ENCODE measurements at places on chromosomes 1 and 21.

DNA sequence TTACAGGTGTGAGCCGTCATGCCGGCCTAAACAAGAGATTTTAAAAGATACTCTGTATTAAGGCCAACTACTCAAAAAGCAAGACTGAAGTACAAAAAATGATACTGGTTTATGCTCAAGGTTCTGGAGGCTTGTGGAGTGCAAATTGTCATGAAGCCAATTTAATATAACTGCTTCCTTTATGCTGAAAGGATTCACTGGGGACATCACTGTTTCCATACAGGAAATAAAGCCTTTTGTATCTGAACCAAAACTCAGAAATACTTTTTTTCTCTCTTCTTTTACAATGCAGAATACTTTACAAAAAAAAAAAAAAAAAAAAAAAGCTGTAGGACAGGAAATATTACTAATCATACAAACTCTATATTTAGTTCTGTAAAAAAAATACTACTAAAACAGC, 55.5 kb upstream of the CNN3 start:
- no peak for DNase-seq

DNA sequence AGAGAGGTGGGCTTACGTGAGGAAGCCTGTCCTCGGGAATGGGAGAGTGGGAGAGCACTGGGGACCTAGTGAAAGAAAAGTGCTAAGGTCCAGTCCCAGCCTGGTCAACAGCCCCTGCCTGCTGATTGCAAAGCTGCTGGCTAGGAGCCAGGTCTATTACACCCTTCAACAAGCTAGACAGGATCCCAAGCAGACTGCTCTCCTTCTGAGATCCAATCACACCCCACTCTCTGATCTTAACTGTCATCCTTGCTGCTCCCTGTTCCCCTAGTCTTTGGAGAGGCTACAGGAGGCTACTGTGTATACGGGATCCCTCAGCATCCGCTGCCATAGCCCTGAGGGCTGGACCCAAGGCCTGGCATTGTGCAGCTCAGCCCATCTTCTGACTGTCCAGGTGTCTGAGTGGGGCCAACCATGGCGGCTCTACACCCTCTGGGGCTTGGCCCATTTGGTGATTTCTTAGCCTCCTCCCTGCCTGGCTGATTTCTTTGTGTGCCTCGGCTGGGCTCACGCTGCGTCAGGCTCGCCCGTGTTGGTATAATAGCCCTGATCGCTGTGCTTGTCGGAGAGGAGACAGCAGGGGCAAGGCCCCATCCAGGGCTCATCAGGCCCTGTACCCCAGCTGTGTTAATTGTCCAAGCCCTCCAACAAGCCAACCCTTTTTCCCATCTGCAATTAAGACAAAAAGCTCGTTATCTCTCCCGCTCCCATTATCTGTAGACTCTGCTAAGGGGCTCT, 43.9 kb downstream of the NAV1 start:
- no peak for DNase-seq

DNA sequence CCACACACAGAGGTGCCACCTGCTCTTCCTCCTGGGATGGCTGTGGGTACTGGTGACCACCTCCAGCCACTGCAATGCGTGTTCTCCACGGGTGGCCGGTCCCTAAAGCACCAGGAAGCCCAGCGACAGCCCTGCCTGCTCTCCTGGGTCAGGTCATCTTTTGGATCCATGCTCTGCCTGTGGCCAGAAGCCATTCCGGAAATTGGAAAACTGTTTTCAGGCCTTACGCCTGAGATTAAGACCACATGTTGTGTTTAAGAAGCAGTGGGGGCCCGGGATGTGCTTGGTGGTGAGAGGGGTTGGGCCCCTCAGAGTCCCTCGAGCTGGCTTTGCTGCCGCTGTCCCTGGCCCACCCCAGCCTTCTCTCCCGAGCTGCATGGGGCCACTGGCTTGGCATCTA, 150.8 kb downstream of the PEX14 start:
- no peak for DNase-seq

DNA sequence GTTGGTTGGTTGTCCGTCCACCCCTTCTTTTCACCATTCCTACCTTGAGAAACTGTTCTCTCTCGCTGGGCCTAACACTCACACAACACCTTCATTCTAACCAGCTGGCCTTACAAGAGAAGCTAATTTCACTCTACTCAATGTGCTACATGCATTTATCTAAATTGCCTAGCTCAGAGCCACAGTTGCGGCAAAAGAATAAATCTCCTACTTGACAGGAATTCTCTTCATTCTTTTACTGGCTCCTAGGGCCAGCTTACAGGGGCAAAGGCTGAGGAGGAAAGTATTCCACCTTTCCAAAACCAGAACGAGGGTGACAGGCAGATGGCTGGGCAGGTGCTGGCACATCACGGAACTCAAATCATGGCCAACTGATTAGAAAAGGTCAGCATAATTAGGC, 6.5 kb downstream of the F3 start:
- no peak for DNase-seq

- no peak for DNase-seq
These were observed 34.4 kb downstream of the ADAMTS1 start for GRCh38 chr21:26810676-26811415.
